ENCODE measurements at places on chromosomes 7 and 10. TPM values are rescaled to one million over a fixed set of nuclear protein-coding genes. Genes with fewer than 3 reads are reported as not detected.
A peak's percentile ranks its signal among the peaks of the same experiment; 100 is the strongest.

DNA sequence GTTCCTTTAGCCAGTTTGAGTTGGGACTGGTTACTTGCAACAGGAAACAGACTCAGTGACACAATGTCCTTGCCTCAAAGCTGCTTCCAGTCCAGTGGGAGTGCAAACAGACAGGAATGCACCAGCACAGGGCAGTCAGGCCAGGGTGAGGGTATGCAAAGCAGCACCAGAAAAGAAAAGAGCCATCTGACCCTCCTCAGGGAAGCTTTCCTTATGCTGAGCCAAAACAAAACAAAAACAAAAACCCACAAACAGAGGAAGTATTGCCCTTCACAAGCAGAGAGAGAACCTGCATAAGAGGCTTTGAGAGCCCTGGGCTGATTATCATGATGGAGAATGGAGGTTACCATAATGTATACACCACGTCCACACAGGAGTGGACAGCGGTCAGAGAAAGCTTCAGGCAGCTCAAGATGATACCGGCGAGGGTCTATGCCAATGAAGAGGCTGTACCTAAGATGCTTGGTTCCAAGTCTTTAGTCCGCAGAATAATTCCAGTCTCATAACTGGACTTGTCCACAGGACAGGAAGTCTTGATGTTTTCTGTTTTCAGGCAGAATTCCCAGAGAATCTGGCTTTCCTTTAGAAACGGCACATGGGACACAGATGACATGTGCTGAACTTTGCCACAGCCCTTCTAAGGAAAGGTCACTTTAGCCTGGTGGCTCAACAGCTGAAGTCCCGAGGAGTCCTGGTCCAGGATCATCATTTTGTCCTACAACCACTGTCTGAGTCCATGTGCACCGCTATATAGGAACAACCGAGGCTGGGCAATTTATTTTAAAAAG lies 263.3 kb downstream of the TNS3 start:
- no peak for DNase-seq

- DNase-seq: no peak
Observed at GRCh38 chr7:156604311-156604710, 36.3 kb upstream of the RNF32 start.

- DNase-seq: no peak
Observed at GRCh38 chr7:105887569-105888189, 11.3 kb upstream of the ATXN7L1 start.

GRCh38 chr10:72086466-72087391 lies 1.6 kb downstream of the SPOCK2 start:
- DNase-seq: no peak

- no peak for DNase-seq
Observed at GRCh38 chr7:46256870-46257661, 336.0 kb upstream of the IGFBP3 start.

DNA sequence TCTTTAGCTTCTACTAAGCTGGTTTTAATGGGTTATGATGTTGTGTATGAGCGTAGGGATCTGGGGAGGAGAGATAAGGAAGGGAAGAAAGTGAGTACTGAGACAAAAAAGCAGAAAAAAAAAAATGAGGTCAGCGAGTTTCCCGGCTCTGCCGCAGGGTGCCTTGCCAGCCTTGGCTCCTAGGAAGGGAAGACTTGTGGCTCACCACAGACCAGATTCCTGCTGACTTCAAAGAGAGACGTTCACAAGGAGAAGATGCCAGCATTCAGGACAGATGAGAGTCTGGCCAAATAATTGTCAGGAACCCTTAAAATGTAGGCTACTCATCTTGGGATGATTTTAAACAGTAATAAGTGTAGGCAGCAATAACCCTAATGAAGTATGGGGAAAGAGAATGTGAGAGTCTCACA lies 11.4 kb upstream of the FAS start:
- no peak for DNase-seq

DNA sequence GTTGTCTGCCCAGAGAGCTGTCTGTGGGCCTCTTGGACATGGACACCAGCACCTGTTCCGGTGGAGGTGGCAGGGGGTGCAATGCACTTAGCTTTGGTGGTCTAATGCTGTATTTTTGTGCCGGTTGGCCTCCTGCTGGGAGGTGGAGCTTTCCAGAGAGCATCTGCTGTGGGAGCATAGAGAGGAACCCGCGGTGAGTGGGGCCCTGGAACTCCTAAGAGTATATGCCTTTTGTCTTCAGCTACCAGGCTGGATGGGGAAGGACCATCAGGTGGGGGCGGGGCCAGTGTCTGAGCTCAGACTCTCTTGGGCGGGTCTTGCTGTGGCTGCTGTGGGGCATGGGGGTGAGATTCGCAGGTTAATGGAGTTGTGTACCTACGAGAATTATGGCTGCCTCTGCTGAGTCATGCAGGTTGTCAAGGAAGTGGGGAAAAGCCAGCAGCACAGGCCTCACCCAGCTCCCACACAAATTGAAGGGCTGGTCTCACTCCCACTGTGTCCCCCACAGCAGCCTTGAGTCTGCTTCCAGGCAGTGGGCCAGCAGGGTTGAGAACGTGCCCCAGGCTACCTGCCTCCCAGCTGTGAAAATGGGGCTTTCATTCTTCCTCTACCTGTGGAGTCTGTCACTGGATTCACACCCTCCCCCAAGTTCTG lies 29.0 kb downstream of the JAKMIP3 start:
- DNase-seq: peak; percentile 60

GRCh38 chr10:94094540-94094939 lies 100.8 kb downstream of the PLCE1 start:
- DNase-seq: no peak

DNA sequence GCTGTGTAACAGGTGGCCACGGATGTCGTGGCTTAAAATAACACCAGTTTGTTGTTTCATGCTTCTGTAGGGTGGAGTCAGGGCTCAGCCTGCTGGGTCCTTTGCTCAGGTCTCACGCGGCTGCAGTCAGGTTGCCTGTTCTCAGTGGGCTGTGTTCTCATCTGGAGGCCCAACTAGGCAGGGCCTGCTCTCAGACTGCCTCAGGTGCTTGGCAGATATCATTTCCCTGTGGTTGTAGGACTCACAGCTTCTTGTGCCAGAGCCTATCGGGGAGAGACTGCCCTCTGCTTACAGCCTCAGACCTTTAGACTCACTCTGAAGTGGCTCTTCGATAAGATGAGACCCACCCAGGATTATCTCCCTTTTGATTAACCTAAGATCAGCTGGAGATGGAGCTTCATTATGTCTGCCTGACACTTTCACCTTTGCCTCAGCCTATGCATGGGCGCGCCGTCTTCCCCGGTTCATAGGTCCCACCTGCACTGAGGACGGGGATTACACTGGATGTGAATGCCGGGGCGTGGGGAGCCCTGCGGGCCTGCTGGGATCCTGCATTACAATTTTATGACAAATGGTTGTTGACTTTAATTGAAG lies 55.3 kb downstream of the INPP5A start:
- no peak for DNase-seq

GRCh38 chr7:73974101-73974947 lies 53.6 kb upstream of the ELN start:
- peak; percentile 73 for DNase-seq

DNA sequence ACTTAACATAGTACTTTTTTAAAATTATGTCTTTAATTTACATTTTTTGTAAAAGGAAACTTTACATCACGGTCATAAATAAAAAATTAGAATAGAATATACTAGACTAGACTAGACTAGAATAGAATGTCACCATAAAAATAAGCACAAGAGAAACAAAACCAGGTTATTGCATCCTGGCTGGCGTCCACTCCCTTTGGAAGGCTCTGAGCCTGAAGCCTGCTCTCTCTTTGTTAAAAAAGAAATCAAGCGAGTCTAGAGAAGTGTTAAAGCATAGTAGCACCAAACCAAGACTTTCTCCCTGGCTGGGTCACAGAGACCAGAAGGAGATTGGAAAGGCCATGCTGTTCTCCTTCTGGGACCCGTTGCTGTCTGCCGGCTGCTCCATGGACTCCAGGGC lies 104.6 kb downstream of the C10orf105 start:
- no peak for DNase-seq

DNA sequence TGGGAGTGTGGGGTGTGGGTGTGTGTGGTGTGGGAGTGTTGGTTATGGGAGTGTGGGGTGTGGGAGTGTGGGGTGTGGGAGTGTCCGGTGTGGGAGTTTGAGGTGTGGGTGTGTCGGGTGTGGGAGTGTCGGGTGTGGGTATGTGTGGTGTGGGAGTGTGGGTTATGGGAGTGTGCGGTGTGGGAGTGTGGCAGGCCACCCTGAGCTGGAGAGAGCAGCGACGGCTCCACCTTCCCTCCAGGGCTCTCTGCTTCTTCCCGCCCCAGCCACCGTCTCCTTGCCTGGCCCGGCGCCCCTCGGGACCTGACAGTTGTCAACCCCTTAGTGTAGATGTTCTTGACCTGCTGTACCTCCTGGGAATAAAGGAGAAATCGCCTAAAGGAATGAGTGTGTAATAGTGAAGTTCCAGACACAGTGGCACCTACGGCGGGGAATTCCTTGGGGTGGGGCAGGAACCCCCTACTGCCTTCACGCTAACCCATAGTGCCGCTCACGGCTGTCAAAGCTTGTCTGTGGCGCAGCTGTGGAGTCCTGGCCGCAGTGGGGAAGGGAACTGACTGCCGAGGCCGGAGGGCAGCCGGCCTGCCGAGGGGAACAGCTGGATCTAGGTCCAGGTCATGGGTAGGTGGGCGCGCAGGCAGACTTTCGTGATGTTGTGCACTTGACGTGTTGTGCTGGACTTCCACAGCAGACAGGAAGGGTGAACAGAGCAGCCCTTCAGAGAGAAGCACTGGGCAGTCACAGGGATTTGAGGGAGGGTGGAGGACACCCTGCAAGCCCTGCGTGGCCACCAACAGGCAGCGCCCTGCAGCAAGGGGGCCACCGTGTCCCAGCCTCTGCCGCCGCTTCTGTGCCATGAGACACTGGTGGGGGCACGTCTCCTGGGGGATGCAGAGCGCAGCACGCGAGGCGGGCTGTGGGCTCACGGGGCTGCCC lies 49.0 kb upstream of the EN2 start:
- no peak for DNase-seq

DNA sequence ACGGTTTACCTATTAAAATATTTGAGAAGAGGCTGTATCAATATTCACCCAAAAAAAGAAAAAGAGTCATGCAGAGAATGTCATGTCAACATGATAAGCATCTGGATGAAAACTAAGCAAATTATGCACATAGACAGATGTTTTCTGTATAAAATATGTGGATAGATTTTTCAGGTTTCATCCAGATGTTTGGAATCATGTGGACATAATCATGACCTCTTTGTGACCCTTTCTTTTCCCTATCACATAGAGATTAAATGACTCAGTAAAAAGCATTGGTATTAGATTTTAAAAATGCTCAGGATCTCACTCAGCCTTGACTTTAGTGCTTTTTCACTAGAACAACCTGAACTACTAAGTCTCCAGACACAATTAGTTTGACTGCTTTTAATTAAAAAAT lies 90.0 kb downstream of the FOXP2 start:
- DNase-seq: no peak

DNA sequence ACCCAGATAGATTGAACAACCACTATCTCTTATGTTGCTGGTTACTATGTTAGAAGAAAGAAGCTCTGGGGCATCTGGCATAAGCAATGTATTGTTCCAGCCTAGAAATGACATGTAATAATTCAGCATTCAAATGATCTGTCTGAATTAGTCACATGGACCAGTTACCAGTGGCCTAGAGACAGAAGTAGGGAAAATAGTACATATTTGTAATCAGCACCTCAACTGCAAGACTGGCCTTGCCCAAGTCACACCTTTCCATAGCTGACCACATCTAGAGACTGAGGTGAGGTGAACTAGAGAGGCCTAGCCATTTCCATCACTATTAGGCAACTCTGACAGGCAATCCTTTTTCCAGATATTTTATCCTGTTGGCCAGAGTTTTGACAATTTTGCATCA lies 315.6 kb upstream of the KCND2 start:
- no peak for DNase-seq

DNA sequence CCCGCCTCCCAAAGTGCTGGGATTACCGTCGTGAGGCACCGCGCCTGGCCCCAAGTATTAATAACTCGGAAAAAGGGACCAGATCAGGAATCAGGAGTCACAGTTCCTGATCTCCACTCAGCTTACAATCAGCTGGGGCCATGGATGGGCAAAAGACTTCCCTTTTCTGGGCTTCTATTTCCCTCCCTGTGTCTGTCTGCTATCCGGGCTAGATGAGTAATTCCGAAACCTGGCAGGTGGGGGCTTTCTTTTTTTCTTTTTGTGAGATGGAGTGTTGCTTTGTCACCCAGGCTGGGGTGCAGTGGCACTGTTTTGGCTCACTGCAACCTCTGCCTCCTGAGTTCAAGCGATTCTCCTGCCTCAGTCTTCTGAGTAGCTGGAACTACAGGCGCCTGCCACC lies 11.6 kb downstream of the RPS24 start:
- DNase-seq: no peak

GRCh38 chr7:82319674-82320118 lies 123.9 kb downstream of the CACNA2D1 start:
- DNase-seq: no peak

DNA sequence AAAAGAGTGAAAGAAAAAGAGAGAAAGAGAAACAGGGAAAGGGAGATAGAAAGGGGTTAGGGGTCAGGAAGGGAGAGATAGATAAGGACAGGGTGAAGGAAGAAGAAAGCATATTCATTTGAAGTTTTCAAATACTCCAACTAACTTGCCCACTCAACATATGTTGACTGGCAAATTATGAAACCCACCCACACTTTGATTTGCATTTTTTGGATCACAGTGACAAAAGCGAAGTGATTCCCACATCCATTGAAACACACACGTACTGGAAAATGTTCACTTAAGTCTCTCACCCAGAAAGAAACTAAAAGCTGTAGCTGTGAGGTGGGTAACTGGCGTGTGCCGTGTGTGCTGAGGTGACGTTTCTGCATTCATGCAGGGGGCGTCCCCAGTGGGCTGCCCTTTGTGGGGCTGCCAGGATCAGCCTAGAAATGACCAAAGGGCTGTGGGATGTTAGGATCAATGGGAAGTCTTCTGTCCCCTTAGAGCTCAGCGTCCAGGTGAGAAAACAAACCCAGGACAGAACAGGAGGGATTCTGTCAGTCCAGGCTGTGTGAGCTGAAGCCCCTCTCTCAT lies 134.9 kb upstream of the ADARB2 start:
- DNase-seq: no peak

DNA sequence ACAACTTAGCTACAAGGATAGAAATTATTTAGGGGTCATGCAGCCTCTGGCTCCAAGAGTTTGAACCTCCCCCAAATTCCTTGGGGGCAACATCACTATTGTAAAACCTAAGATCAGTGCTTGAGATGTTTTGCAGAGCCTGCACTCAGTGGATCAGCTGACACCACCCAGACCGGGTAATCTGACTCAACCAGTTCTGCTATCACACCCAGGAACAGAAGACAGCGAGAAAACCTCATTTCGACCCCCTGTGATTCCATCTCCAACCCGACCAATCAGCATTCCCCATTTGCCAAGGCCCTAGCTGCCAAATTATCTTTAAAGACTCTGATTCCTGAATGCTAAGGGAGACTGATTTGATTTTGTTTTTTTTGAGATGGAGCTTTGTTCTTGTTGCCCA lies 5.2 kb downstream of the TACR2 start:
- no peak for DNase-seq

FZD1 gene
- 5.3 TPM for total RNA-seq

GHRHR gene
- total RNA-seq: not detected

EXOC4 gene
- total RNA-seq: 79.3 TPM

NFE2L3 gene
- total RNA-seq: 2.7 TPM

IGFBP1 gene
- total RNA-seq: not detected

SH2D4B gene
- 0.35 TPM for total RNA-seq

ADCYAP1R1 gene
- total RNA-seq: 2.5 TPM

PKD2L1 gene
- total RNA-seq: 0.39 TPM

MAPK8 gene
- 30.3 TPM for total RNA-seq

A1CF gene
- 0.29 TPM for total RNA-seq

SORBS1 gene
- total RNA-seq: 854 TPM

MTURN gene
- total RNA-seq: 113 TPM

PLAC9 gene
- 94.2 TPM for total RNA-seq
